ENCODE measurements at places on chromosomes 16 and 17.

DNA sequence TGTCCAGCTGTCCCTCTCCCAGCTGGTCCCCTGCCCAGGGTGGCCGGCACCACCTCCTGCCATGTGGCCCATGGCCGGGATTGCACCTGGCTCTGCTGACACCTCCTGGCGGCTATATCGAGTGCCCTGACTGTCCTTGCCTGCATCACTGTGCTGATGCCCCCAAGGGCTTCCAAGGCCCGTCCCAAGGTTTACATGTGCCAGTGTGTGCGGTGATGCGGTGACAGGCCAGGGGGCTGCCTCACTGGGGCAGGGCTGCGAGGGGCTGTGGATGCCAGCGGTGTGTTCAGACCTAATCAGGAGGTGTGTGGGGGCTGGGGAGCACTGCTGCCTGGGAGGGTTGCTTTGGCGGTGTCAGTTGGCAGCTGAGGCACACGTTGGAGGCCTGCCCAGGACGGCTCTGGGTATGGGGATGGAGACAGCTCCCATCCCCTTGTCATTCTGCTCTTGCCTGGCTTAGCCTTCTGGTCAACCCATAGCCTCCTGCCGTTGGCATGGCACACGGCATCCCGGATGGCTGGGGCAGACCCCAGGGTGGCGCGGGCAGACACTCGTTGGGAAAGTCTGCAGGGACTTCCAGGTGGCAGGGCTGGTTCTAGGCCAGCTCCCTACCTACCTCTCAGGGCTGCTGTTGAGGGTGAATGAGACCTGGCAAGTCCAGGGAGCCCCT is 5.5 kb downstream of the MAP2K3 start:
- DNase-seq = no peak

GRCh38 chr16:57358527-57359095 is at the start of gene CCL22:
Gene CCL22 (plus strand): TSS chr16:57358783. CDS start chr16:57358817, 34 bp downstream.
- DNase-seq = no peak

- DNase-seq = no peak
These were observed 18.4 kb downstream of the PSMD7 start for GRCh38 chr16:74315059-74315458.

DNA sequence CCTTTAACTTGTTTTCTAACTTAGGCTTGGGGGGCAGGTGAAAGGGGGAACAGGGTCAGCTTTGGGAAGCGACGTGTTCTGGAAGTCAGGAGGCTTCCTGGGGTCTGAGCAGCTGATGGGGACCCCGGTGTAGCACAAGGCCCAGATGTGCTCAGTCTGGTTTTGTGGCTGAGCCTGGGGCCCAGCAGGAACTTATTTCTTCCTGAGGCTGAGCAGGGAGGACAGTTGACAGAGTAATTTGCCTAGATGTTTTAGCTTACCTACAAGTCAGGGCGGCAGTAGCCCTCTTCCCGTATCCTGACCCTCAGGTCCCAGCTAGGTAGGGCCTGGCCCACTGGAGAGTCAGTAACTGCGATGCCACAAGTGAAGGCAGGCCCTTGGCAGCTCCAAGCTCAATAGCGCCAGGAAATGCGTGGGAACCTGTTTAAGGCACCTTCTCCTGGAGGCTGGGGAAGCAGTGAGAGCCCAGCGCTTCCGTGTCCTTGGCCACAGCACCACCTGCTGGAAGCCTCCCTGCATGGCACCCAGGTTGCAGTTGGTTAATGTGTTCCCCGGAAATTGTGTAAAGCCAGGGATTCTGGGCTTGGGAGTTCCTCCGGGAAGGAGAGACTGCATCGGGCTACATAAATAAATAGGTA is 5.2 kb downstream of the CCR7 start:
- peak; percentile 75 for DNase-seq

GRCh38 chr16:49876716-49877129 is 20.8 kb upstream of the ZNF423 start:
- DNase-seq = no peak

- no peak for DNase-seq
These were observed 47.4 kb downstream of the KATNIP start for GRCh38 chr16:27597361-27597760.

DNA sequence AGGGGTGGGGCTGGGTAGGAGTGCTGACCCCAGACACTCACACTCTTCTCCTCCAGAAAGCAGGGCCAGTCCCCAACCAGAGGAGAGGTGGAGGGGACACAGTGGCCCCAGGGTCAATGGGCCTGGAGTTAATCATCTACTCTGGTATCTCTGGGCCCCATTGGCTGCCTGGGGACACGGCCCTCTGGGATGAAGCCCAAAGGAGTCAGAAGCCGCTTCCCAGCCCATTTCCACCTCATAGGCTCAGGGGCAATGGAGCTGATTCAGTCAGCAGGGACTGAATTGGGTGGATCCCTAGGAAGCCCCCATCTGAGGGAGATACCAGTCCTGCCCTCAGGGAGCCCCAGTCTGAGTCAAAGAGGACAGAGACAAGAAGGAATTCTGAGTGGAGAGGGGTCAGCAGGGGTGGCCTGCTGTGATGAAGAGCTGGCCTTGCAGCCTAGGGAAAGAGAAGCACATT is 2.9 kb upstream of the NAGS start:
- DNase-seq = no peak

DNA sequence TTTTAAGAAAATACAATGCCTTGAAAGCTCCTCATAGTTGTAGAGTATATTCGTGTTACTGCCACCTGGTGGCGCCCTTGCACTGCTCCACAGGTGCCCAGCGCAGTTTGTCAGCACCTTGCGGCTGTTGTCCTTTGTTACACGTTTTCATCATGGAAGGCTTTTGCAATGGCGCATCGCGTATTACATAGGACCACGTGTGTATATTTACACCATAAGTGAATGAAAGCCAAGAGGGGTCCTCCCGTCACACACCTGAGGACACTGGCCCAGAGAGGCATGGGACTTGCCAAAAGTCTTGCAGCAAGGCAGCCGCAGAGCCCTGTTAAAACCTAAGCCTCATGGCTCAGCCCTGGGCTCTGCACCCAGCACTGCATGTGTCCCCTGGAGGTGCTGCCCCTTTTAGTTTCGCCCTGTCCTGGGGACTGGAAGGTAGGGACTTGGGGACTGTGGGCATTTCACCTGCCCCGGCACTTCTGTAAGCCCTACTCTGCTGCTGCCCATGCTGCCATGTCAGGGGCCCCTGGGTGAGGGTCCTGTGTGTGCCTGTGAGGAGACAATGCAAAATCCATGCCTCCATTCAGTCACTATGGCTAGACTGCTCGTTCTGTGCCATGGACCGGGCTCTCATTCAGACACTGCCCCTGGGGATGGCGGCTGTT is 24.3 kb downstream of the POLR3E start:
- DNase-seq = peak; percentile 61

- DNase-seq = no peak
These were observed 21.9 kb downstream of the USP7 start for GRCh38 chr16:8941718-8942344.

DNA sequence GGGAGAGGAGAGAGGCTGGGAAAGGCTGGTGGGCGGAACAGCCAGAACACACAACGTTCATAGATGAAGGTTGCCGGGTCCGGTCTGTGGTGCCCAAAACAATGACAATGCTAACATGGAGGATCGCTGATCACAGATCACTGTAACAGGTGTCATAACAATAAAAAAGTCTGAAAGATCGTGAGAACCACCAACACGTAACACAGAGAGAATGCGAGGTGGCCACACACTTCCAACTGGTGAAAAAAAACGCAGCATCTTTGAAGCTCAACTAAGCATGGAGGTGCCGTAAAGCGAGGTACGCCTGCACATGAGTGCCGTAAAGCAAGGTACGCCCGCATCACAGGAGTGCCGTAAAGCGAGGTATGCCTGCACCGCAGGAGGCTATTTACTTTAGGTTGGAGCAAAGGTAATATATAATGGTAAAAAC is 42.3 kb downstream of the ABR start:
- DNase-seq = peak; percentile 14

DNA sequence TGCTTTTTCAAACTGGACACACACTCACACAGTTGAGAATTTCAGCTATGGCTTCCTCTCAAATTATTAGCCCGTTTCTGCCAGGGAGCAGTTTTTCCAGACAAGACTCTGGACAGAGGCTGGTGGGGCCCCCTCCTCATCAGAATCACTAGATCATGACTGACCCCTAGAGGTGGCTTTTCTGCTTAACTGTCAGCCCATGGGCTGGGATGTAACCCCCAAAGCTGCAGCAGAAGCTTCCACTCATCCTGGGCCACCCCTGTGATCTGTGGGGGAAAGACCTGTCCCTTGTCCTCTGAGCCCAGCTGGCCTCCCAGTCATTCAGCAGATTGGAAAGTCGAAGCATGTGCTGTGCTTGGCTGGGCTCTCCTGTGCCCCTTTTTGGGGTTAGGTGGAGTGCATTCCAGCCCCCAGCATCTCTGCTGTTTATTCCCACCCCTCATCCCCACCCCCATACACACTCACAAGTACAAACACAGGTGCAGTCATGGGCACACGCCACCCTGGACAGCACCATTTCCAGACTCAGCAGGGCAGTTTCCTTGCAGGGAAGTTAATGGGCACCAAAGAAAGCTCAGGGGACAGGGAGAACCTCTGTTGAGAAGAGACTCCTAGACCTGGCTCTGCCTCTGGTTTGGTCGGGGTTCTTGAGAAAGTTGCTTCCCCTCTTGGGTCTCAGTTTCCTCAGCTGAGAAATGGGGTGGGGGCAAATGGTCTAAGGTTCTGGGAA is 77.6 kb upstream of the RBL2 start:
- DNase-seq = no peak

GRCh38 chr17:64003526-64004121 is 5.5 kb downstream of the PRR29 start:
- DNase-seq = no peak

DNA sequence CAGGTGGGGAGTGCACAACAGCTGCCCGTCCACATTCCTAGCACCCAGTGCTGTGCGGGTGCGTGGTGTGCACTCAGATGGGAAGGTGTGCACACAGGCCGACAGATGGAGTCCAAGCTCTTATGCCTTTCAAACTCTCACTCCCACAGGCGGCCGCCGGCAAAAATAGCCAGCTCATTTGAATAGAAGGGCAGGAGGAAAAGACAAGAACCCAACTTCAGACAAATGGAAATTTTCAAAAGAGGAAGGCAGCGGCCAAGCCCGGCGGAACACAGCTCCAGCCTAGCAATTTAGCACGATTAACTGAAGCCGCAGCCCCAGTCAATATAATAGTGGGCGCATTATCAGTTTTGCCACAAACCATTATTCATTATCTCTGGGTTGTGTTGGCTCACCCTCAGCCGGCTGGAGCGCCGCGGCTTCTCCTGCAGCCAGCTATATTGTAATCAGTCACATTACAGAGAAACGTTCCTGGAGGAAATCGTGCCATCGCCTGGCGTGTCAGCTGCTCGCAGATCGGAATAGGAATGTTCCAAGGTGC is 103.9 kb upstream of the SEC14L1 start:
- DNase-seq = no peak

- DNase-seq = no peak
These were observed 203.6 kb downstream of the CPPED1 start for GRCh38 chr16:12600116-12600515.

DNA sequence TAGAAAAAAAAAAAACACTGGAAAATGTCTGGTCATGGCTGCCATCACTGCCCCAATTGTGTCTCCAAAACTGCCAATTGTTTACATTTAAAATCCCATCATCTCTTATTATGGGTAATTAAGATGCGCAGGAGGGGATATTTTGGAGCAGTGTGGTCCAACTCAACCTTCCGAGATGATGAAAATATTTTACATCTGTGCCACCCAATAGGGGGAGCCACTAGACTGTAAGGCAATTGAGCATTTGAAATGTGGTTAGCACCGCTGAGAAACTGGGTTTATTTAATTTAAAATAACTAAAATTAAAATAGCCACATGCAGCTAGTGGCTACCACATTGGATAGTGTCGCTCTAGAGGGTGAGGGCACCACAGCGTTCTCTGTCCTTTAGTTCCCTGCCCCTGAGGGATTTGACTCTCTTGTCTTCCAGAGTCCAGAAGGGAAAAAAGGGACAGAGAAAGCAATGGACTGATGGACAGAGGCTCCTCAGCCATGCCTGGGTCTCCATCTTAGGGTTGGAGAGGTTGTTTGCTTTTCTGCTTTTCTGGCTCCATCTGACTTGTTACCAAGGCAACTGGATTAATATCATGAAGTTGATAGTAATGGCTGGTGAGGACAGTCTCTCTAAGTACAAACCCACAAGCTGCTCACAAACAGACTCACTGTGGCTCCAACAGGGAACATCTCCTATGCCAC is 3.5 kb downstream of the MPO start:
- no peak for DNase-seq

DNA sequence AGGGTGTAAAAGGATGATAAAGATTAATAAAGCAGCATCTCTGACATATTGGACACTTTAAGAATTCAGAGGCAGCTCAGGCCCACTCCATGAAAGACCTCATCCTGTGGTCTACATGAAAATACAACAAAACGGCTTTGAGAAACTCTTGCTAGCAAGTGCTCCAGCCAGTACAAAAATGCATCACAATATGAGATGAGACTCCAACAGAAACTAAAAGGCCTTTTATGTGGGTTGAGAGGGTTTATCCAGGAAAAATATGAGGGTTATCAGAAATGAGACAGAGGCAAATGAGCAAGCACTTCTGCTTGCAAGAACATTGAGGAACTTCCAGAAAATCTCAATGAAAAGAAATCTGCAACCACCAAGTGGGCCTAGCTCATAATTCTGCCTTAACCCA is 65.7 kb downstream of the LITAF start:
- no peak for DNase-seq

- DNase-seq = no peak
These were observed 457.4 kb downstream of the SLC39A11 start for GRCh38 chr17:72635034-72635635.

GRCh38 chr17:16287563-16288027 is 65.7 kb downstream of the CENPV start:
- peak; percentile 3 for DNase-seq

GRCh38 chr17:216625-217024 is 35.2 kb upstream of the DOC2B start:
- no peak for DNase-seq

DNA sequence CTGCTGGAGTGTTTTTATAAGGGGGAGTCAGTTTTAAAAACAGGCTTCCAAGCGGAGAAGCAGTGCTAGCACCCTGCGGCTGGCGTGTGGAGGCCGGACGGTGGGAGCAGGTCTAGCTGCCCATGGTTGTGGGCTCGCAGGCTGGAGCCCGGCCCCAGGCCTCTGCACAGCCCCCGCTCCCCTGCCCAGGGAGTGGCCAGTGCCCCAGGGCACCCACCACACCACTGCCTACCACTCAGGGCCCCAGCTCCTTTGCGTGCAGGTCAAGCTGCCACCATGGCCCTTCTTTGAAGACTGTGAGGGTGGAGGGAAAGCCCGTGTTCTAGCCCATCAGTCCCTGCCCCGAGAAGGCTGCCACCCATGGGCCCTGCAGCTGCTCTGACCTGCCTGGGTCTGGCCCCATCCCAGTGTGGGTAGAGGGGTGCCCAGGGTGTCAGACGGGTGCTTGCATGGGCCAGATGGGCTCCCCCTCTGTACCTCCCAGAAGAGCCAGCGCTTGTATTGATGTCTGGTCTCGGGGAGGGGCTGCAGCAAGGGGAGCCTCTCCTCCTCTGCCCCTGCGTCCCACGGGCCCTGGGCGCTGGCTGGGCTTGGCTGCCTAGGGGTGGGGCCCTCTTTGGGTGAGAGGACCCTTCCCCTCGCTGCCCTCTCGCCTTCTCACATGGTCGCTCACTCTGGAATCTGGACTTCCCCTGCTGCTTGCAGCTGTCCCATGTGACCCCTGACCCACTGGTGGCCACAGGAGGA is 1.5 kb upstream of the NUDT16L1 start:
- DNase-seq = no peak

Data from effector memory CD8-positive, alpha-beta T cell (primary cell).